ENCODE measurements at places on chromosomes 3 and 15. TPM values are rescaled to one million over a fixed set of nuclear protein-coding genes. Genes with fewer than 3 reads are reported as not detected.

The SSUH2 gene
- total RNA-seq, result 0.40 TPM

The GRIP2 gene
- not detected for total RNA-seq

GRCh38 chr15:31245756-31246155 lies 80.9 kb upstream of the KLF13 start:
- H3K36me3 ChIP-seq, result no peaks in the 10 kb centered on the region
- DNase-seq, result no peak
- no peak overlapping the region for H3K4me3 ChIP-seq
- no peak overlapping the region for H3K27ac ChIP-seq

DNA sequence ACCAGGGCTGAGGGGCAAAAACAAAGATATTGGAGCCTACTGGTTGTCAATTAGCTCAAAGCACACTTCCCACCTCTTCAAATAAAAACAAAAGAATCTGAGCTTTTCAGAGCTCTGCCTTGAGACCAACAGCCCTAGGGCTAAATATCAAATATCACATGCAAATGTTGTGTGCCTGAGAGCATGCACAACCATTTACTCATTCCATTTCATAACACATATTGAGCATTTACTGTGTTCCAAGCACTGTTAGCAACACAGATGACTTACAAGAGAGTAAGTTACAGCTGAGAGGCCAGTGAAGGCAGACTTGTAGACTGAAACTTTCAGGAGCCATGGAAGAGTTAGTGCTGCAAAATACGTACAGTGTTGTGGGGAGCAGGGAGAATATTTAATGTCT lies 222.4 kb downstream of the CPNE4 start:
- no peak overlapping the region for H3K4me3 ChIP-seq
- peak; percentile 46 for DNase-seq
- H3K36me3 ChIP-seq, result no peaks in the 10 kb centered on the region
- no peaks in the 10 kb centered on the region for H3K27me3 ChIP-seq
- H3K27ac ChIP-seq, result no peak overlapping the region

DNA sequence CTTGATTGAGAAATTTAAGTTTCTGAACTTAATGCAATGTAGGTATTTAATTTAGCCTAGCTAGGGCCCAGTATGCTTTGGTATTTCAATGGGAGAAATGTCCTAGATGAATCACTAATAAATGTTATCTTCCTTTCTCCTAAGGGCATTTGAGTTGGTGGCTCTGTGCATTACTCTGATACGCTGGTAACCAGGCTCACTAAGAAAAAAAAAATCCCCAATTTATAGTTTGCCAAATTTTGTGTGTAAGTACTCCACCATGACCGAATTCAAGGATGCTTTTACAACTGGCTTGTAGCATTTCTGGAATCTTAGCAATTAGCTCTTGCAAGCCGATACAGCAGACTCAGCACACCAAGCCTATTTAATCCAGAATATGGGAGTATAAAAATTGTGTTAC lies 94.6 kb upstream of the LPP start:
- no peaks in the 10 kb centered on the region for H3K27me3 ChIP-seq
- H3K27ac ChIP-seq, result peak overlapping the region; percentile 8
- peaks cover 30% of the 10 kb centered on the region for H3K4me1 ChIP-seq

DNA sequence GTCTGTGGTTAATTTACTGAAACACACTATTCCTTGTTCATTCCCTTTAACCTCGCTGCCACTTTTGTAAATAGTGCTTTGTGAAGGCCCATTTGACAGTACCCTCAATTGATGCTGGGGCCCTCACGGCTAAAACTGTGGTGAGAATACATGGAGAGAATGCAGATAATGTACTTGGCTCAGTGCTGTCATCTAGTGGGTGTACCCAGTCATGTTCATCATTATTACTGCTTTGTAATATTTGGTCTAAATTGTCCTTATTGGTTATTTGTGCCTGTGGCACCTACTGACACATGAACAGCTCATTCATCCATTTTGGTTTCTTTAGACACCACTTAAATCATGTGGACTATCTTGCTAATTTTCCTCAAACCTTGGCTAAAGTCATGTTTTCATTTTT lies 543.6 kb downstream of the EDEM1 start:
- no peaks in the 10 kb centered on the region for H3K36me3 ChIP-seq
- DNase-seq, result no peak
- H3K4me1 ChIP-seq, result no peaks in the 10 kb centered on the region

DNA sequence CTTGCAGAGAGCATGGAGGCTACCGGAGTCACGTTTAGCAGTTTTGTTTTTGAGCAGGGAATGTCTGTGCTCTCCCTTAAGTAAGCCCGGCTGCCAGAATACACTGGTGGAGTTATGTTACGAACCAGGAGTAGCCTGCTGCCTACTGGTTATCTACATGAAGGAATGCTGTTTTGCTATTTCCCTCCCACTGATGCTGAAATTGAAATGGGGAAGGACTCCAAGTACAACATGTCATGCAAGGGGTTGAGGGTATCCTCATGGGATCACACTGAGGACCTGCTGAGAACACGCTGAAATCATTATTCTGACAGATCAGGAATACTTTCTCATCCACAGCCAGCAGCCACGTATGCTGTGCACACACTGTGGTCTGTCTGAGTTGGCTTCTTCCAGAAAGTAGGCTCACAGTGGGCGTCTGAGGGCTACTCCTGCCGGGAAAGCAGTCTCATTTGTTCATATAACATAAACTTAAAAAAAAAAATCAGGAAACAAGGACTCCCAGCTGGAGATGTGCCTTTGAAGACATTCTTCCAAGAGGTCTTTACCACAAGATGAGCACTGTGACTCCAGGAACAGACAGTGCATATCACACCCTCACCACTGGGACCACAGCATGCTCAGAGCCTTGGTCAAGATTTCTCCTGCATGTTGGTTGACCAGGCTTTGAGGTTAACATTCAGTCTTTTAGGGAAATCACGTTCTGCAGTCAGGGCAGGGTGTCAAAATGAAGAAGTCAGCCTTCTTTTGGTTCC lies 300.4 kb upstream of the RASGRP1 start:
- H3K4me3 ChIP-seq, result no peak overlapping the region
- no peak overlapping the region for H3K27ac ChIP-seq
- peaks cover 81% of the 10 kb centered on the region for H3K4me1 ChIP-seq
- no peaks in the 10 kb centered on the region for H3K27me3 ChIP-seq
- peaks cover 9% of the 10 kb centered on the region for H3K36me3 ChIP-seq

DNA sequence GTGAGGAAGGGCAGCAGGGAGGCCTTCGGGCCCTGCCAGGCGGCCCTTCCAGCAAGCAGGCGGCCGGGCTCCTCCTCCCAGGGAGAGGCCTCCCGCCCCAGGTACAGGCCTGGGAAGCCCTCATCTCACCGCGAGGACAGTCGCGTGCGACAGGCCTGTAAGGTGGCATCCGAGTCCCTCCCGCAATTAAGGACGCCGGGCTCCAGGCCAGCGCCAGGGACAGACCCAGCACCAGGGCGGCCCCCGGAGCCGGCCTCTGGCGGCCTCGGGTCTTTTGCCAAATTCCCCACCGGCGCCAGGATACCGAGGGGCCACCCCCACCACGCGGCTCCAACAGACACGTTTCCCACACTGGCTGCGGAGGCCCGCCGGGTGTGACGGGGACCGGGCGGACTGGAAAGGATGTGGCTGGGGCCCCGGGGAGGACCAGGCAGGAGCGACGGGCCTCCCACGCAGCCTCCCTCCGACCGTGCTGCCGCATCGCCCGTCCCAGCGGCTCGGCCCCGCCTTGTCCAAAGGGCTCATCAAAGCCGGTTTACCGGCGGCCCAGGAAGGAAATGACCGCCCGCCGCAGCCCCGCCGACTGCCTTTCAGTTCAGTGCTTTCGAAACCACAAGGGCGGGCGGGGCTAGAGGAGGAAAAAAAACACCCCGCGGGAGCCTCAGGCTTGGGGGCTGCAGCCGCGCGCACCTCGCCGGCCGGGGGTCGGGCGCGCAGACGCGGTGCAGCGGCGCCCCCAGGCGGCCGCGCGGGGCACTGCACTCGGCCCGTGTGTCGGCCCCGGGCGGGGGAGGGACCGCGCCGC lies 11.3 kb downstream of the XXYLT1 start:
- H3K4me1 ChIP-seq, result peaks cover 32% of the 10 kb centered on the region
- DNase-seq, result peak; percentile 89
- peak overlapping the region; percentile 89 for H3K27ac ChIP-seq
- H3K27me3 ChIP-seq, result no peaks in the 10 kb centered on the region
- H3K4me3 ChIP-seq, result peak overlapping the region; percentile 74

DNA sequence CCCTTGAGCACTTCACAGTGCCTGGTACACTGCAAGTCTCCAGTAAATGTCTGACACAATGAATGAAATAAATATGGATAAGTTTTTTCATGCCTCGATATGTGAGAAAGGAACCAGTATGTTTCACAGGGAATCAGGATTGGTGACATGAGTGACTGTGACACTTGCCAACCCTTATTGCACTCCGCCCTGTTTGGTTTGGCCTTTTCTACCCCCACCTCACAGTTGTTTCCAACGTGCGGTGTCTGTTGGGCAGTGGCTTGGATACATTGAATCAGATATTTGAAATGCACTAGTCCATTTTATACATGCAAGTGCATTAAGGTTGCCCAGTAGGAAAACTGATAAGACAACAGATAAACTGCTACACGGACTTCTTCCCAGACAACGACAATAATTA lies 2.0 kb downstream of the NPHP3 start:
- H3K27ac ChIP-seq, result peak overlapping the region; percentile 52
- H3K27me3 ChIP-seq, result no peaks in the 10 kb centered on the region
- H3K4me3 ChIP-seq, result peak overlapping the region; percentile 98
- H3K36me3 ChIP-seq, result peaks cover 40% of the 10 kb centered on the region
- DNase-seq, result no peak

DNA sequence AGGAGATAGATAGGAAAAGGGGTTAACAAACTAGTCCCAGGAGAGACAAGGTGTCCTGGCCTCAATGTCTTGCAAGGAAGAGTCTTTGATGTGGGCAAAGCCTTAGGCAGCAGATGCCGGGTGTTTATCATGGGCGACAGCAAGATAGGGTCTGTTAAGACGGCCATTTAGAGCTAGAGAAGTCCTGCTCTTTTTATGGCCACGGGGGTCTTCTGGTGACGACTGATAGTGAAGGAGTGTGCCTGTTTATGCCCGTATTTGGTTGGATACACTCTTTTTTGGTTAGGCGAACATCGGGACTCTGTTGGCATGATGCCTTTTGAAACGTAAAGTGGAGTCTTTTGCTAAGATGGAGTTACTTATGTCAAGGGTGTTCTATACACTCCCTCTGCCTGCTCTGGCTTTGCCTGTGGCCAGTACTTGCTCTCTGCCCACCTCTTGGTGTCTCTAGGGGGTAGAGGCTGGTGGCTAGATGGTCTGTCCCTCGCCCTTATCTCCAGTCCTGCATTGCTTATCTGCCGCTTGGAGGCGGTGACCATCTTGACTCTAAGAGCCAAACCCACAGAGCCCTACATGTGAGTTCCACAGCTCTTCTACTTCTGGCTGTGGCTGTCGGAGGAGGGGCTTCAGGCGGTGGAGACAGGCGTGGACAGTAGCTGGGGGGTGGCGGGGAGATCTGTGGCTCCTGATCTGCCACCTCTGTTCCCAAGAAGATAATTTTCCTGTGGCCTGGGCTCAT lies 55.8 kb upstream of the ZBTB38 start:
- peak overlapping the region; percentile 84 for H3K27ac ChIP-seq
- peak overlapping the region; percentile 95 for H3K4me3 ChIP-seq
- H3K27me3 ChIP-seq, result no peaks in the 10 kb centered on the region
- no peak for DNase-seq
- peaks cover 34% of the 10 kb centered on the region for H3K4me1 ChIP-seq

DNA sequence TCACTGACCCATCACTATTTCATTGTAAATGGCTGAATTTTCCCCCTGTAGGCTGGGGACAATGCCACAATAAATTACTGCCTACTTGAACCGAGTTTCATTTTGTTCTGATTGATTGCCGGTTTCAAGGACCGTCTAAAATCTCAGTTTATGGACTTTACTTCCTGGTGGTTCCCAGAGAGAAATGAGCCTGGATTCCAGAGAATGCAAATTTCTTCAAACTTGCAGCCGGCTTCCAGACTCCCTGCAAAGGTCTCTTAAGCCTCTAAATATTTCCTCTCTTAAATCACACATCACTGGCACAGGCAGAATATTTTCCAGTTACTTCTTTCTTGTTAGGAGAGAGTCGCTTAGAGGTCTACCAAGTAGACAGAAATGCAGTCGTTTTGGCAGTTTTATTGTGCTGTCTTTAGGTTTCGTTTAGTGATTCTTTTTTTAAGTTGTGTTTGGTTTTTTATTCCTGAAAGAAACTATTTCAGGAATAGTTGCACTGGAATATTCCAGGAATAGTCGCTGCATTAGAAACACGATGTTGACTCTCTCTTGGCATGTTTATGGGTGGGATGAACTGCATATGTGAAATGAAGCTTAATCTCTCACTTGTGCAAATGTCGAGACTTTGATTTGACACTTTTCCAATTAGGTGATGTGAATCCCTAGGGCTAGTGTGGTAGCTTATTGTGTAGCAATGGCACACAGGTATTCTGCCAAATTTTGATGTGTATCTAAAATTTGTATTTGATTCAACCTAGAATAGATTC lies 284.1 kb upstream of the NR2E3 start:
- H3K27me3 ChIP-seq, result no peaks in the 10 kb centered on the region
- H3K36me3 ChIP-seq, result no peaks in the 10 kb centered on the region
- H3K4me3 ChIP-seq, result no peak overlapping the region
- H3K4me1 ChIP-seq, result peaks cover 8% of the 10 kb centered on the region
- no peak for DNase-seq
- no peak overlapping the region for H3K27ac ChIP-seq

DNA sequence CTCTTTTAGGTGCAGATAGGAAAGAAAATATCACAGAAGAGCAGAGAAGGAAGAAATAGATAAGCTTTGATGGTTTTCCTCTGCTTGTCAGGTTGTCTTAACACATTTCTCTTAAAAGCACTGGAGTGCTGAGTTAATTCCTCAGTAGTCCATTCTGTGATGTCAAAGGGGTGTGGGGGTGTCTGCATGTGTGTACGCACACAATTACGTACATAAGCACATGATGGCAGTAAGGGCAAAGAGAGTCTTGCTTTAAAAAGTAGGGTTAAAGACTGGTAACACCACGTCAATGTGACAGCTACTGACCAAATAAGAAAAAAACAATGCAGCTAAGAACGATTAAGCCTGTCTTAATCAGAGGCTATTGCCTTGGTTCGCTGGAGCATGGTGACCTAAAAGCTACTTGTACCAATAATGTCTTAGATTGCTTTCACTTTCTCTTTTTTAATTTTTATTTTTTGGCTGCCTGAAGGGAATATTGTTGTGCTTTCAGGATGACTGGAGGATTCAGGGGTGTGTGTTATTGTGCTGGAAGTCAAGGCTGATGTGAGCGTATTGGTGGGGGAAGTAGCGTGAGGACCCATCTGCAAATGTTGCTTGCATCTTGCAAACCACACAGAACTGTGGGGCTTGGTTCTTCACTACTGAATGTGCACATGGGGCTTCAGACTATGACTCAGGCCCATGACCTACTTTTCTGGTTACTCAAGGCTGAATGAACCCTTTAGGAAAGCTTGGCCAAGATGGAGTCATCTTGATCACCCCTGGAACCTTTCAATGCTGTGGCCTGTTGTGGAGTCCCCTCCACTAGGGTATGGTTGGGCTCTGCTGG lies 417.8 kb upstream of the TPM1 start:
- H3K4me1 ChIP-seq, result peaks cover 45% of the 10 kb centered on the region
- peak; percentile 70 for DNase-seq
- peak overlapping the region; percentile 91 for H3K4me3 ChIP-seq
- H3K27me3 ChIP-seq, result peaks cover 1% of the 10 kb centered on the region

- no peak for DNase-seq
- no peak overlapping the region for H3K4me3 ChIP-seq
- no peaks in the 10 kb centered on the region for H3K27me3 ChIP-seq
- no peak overlapping the region for H3K27ac ChIP-seq
These were observed 10.4 kb upstream of the SEMA4B start for GRCh38 chr15:90190606-90191343.

- no peaks in the 10 kb centered on the region for H3K36me3 ChIP-seq
- DNase-seq, result no peak
- peaks cover 4% of the 10 kb centered on the region for H3K27me3 ChIP-seq
- H3K4me1 ChIP-seq, result peaks cover 33% of the 10 kb centered on the region
These were observed 41.9 kb upstream of the TRA2B start for GRCh38 chr3:185979721-185980121.
